ENCODE measurements at places on chromosomes 3 and 15.
A peak's percentile ranks its signal among the peaks of the same experiment; 100 is the strongest.

GRCh38 chr3:4633078-4634004 lies 140.2 kb downstream of the ITPR1 start:
- peak; percentile 70 for DNase-seq

- DNase-seq: no peak
Observed at GRCh38 chr15:75229191-75230015, 27.7 kb downstream of the C15orf39 start.

DNA sequence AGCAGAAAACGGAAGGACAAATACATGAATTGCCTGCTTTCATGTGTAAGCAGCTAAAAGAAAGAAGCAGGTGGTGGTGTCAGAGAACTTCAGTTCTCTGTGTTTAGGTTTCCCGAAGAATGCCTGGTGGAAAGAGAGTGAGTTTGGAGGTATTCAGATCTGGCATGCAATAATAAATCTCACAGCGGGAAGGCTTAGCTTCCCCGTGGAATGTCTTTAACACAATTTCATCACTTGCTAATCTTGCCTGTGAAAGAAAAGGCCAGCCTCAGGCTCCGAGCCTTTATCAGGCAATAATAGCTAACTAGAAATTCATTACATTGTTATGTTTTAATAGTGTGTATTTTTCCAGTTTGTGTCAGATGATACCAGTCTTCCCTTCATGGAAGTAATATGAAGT lies 220.3 kb downstream of the PDZRN3 start:
- DNase-seq: no peak

GRCh38 chr3:27290760-27291159 lies 78.4 kb downstream of the NEK10 start:
- no peak for DNase-seq

- DNase-seq: peak; percentile 24
Observed at GRCh38 chr3:70090322-70090913, 90.9 kb downstream of the SAMMSON start.

DNA sequence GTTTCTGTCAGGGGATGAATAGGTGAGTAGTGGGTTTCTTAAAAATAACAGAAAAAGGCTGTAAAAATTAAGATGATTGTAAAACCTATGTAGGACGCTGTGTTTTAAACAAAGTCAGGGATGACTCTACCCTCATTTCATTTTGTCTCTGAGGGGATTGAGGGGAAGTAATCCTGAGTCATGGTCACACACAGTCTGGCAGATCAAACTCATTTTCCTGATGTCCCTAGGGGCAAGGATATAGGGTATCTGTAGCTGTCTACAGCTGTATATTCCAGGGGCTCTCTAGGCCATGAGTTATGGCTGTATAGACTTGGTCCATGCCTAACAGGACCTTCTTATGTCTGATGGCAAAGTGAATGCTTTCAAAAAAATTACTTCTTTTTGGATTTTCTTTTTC lies 421.1 kb downstream of the PDCD6IP start:
- DNase-seq: no peak

DNA sequence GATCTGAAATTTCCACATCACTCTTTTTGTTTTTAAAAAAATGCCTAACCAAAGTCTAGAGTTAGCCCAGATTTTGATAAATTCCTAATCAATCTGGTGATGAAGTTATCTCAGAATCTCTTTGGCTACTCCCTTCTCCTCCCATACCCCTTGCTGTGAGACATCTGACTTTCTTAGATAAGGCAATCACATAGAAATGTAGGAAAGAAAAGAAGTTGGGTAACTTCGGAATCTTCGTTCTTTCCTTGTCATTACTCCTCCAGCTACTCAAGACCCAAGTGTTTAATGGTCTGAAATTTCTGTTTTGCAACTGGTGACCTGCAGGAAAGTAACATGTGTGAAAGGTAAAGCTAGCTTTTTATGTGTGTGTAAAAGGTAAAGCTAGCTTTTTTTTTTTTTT lies 37.8 kb downstream of the MYL3 start:
- no peak for DNase-seq

DNA sequence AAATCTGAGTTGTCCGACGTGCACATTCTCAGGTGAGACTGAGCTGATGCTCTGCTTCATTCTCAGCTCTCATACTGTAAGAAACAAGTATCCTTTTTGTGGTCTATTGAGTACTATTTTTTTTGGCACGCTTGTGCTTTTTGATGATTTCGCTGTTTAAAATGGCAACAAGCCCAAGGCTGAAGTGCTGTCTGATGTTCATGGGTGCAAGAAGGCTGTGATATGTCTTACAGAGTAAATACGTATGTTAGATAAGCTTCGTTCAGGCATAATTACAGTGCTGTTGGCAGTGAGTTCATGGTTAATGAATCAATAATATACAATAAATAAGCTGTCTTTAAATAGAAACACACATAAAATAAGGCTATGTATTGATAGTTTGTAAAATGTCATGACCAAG lies 27.2 kb downstream of the AQR start:
- DNase-seq: no peak

- no peak for DNase-seq
Observed at GRCh38 chr15:91524534-91524933, 329.0 kb upstream of the SLCO3A1 start.

DNA sequence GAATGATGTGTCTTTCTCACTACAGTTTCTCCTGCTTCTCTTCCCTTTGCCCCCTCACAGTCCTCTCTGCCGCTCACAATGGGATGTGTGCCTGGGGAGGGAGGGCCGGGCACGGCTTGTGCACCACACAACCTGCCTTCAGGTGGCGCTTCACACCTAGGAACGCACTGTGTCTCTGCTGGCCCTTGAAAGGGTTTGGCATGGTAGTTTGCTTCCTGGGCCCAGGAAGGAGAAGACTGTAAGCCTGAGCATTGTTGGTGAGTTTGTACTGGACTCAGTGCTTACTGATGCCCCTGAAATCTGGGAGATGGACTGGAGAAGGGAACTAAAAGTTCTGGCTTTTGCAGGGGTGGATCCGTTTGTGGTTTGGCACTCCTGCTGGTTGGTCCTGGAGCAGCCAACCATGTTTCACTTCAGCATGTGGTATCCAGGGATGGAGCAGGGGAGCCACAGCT lies 9.2 kb downstream of the ALPK3 start:
- peak; percentile 52 for DNase-seq

DNA sequence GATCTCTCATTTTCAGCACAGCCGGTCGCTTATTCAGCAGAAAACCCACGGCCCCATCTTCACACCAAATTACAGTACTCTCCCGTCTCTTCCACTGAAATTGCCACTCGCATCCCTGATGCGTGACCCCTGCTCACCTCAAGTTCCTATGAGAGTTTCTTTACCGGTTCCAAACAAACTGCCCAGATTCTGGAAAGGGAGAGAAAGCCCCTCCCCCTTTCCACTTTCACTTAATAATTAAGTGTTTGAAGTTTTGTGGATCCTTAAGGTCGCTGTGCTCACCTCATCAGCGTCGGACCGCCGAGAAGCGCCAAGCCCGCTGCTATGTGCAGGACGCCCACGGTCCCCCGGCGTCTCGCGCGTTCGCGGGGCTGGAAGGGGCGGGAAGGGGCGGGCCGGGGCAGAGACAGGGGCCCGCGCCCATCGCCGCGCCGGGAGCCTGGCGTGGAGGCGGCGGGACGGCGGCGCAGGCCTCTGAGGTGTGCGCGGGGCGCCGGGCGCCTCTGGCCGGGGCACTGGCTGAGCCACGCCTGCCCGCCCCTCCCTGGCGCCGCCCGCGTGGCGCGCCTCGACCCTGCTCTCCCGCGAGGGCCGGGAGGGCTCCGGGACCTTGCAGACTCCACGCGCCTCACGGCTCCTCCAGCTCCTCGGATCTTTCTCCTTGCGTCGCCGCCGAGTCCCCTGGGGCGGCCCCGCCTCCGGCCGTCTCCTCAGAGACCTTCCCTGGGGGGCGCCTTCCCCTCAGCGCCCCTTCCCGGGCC lies at the start of gene GPR156:
Gene GPR156 (minus strand): TSS at position 476 of the 761 bp plus-strand sequence. CDS start 41,124 bp downstream, outside the sequence.
- DNase-seq: peak; percentile 29

- peak; percentile 94 for DNase-seq
Observed at GRCh38 chr3:120153294-120153693, 59.0 kb upstream of the GSK3B start.

- DNase-seq: peak; percentile 92
Observed at GRCh38 chr3:190064112-190064511, 56.6 kb downstream of the P3H2 start.

GRCh38 chr15:64548235-64548634 lies 87.9 kb downstream of the ZNF609 start:
- DNase-seq: no peak

GRCh38 chr15:74841891-74842373 lies 1.0 kb downstream of the ULK3 start:
- no peak for DNase-seq

- no peak for DNase-seq
Observed at GRCh38 chr3:118369892-118370491, 664.7 kb downstream of the IGSF11 start.

GRCh38 chr15:85289677-85290365 lies 90.6 kb upstream of the AKAP13 start:
- peak; percentile 69 for DNase-seq

- DNase-seq: no peak
Observed at GRCh38 chr3:33991673-33992072, 193.2 kb downstream of the PDCD6IP start.
